Cerebellum (tissue), 4 donors: ENCODE measurements at places on chromosomes 12 and 14. TPM values are rescaled to one million over a fixed set of nuclear protein-coding genes. Genes with fewer than 3 reads are reported as not detected.

Gene ACOT6
- total RNA-seq: not detected

Gene GLI1
- total RNA-seq: 4.5 TPM

Gene SLC22A17
- 115 TPM for total RNA-seq

Gene TRHDE
- total RNA-seq: 31.1 TPM

Gene REM2
- total RNA-seq: 4.0 TPM

Gene KRT71
- total RNA-seq: 0.18 TPM

Gene CLEC2A
- not detected for total RNA-seq

Gene LRIG3
- 48.6 TPM for total RNA-seq

Gene COX8C
- not detected for total RNA-seq

Gene AGAP2
- 22.7 TPM for total RNA-seq
